Liver (tissue), 10 donors: ENCODE measurements at places on chromosomes 16 and 17. TPM values are rescaled to one million over a fixed set of nuclear protein-coding genes. Genes with fewer than 3 reads are reported as not detected.

GRCh38 chr16:84569382-84569987 lies 48.4 kb downstream of the COTL1 start:
- no peak for DNase-seq

DNA sequence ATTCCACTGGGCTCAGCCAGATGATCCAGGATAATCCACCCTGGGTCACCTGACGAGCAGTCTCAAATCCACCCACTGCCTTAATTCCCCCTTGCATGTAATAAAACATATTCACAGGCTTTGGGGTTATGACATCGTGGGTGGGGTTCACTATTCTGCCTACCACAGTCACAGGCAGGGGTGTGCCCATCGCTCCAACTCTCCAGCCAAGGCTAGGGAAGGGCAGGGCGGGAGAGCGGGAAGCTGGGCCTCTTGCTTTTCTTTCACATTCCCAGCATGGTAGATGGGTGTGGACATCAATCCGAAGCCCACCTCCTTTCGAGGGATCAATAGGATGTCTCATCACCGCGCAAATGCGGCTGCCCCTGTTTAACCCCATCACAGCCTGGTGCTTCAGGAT lies 12.7 kb upstream of the CD300LD start:
- no peak for DNase-seq

The SPNS2 gene
- 9.0 TPM for total RNA-seq

The RHBDL1 gene
- 0.67 TPM for total RNA-seq

DNA sequence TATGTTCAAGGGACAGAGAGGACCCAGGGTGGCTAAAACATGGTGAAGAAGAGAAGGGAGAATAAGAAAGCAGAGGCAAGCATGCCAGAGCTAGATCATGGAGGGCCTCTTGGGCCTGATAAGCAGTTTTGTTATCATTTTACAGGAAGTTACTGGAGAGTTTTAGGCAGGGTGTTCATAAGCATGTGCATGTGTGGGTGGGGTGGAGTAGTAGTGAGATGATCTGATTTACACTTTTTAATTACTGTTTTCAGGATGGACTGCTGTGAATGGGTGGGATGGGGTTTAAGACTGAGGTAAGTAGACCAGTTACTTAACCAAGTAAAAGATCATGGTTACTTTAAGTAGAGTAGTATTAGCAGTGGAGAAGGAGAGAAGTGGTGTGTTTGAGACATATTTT lies 173.6 kb downstream of the PHKB start:
- no peak for DNase-seq

DNA sequence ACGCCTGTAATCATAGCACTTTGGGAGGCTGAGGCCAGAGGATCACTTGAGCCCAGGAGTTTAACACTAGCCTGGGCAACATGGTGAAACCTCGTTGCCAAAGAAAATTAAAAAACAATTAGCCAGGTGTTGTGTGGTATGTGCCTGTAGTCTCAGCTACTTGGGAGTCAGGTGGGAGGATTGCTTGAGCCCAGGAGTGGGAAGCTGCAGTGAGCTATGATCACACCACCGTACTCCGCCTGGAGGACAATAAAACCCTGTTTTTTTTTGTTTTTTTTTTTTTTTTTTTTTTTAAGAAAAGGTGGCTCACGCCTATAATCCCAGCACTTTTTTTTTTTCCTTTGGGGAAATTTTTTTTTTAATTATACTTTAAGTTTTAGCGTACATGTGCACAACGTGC lies 26.1 kb downstream of the RAP1GAP2 start:
- DNase-seq, result no peak

The KAT7 gene
- 19.1 TPM for total RNA-seq

DNA sequence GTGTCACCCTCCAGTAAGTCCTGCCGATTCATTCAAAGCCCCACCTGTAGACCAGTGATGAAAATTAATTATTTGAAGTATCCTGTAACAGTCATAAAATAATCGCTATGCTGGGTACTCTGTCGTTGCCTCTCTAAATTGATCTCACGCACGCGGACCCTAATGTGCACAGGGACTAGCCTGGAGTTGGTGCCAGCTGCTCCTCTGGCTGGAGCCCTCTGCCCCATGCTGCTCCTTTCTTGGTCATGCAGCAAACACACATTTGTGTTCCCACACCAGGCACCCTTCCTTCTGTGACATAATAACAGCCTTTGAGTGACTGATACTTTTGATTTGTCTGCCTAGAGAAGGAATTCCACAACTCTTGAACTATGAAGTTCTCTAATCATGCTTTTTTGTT lies 16.0 kb downstream of the RAB11FIP3 start:
- DNase-seq, result no peak

The KRT9 gene
- total RNA-seq, result not detected

The FOXN1 gene
- not detected for total RNA-seq

GRCh38 chr17:61775364-61775763 lies 88.0 kb downstream of the BRIP1 start:
- no peak for DNase-seq

The UBFD1 gene
- total RNA-seq, result 42.4 TPM

- no peak for DNase-seq
Observed at GRCh38 chr17:19748807-19749193, 702 bp upstream of the ALDH3A1 start.

The C1QL1 gene
- 0.23 TPM for total RNA-seq

- DNase-seq, result no peak
Observed at GRCh38 chr17:45335721-45336120, 18.9 kb upstream of the MAP3K14 start.
